ENCODE measurements at places on chromosomes 3 and 15.

DNA sequence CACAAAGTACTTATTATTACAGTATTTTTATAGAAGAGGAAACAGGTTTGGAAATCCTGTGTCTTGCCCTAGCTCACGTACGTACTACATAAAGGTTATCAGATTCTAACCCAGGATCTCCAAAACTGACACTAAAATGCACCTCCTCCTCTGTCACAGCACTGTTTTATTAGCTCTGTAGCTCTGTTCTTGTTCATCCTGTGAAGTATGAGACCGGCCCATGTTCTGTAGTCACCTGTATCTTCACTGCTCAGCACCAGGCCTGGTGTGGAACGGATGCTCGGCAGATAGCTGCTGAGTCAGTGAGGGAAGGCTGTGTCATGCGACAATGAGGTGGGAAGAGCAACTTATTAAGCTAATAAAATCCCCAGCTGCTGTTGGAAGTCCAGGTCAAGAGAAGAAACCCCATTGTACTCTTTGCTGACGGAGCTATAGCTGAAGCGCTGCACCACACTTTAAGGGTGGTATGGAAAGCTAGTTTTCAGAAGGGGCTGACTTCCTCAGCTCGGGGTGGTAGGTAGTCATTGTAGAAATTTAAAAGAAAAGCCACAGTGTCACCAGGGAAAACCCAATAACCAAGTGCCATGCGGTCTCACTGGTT lies 22.8 kb downstream of the BCL2A1 start:
- DNase-seq: no peak

- DNase-seq: no peak
Observed at GRCh38 chr3:37905987-37906674, 44.5 kb downstream of the CTDSPL start.

- DNase-seq: no peak
Observed at GRCh38 chr15:50144341-50145120, 25.5 kb upstream of the ATP8B4 start.

DNA sequence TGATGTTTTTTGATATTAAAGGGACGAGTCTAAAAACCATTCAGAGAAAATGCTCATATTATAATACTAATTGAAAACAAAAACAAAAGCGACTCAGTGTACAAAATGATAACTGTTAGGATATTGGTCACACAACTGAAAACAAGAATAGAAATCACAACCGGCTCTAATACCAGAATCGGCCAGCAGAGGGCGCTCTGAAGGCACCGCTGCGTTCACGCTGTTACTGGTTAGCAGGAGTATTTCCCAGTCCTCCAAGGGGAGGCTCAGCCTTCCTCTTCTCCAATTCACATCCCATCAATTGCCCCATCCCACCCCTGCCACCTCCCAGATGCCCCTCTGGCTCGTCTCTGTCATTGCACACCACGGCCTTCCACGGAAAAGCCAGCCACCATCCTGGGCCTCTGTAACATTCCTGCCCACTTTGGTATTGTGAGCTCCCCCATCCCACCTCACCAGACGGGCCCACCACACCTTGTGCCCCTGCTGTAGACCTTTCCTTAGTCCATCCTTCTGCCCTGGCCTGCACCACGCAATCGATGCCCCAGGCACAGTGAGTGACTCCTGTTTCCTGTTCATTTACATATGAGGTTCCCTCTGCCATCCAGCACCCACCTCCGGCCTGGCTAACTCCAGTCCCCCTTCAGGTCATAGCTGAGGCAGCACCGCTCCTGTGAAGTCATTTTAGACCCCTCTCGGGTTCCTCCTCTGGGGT lies 8.5 kb downstream of the FAM107A start:
- peak; percentile 38 for DNase-seq

DNA sequence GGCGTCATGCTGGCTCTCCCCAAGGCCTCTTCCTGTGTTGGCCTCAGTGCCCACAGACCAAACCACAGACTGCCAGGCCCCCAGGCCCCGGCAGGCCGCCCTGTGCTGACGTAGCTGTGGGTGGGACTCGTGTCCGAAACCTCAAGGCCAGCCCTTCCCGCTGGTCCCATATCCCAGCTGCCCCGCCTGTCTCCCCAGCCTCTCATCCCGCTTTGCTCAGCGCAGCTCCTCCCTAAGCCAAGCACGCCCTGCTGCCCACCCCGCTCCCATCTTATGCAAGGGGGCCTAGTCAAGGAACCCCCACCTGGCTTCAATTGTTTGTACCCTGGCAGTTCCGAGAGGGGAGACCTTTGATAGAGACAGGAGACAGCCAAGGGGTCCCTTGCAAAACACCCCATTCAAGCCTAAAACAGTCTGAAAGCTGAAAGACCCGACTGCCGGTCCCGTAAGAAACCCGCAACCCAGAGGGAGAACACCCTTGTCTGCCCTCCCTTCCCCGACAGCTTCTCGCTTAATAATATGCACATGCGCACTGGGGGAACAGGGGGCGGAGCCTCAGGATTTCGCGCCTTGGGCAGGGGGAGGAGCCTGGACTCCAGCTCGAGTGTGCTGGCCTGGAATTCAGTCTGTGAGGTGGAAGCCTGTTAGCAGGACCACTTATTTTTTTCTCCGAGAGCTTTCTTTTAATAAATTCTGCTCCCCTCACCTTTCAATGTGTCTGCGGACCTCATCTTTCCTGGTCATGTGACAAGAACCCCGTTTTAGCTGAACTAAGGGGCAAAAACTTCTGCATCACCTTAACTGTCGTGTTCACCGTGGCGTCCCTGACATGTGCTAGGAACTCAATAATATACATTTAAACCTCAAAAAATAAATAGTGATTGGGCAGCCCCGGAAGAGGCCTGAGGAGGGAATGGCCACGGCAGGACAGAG lies 17.2 kb downstream of the TNFAIP8L3 start:
- no peak for DNase-seq

DNA sequence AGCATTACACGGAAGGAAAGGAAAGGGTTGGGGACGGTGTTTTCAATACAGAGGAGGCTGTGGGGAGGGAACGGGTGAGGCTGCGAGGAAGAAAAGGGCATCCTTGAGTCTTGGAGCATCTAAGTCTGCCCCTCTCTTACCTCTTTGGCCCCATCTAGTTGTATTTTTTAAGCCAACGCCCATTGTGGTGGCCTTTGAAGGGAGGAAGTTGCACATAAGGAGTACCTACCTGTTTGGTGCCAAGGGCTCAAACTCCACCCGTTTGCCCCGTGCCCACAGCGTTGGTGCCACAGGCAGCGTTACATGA lies 146.1 kb upstream of the UMPS start:
- no peak for DNase-seq

DNA sequence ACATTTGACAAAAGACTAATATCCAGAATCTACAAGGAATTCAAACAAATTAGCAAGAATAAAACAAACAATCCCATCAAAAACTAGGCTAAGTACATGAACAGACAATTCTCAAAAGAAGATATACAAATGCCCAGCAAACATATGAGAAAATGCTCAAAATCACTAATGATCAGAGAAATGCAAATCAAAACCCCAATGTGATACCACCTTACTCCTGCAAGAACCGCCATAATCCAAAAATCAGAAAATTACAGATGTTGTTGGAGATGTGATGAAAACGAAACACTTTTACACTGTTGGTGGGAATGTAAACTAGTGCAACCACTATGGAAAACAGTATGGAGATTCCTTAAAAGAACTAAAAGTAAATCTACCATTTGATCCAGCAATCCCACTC lies 79.4 kb downstream of the SNTN start:
- no peak for DNase-seq

DNA sequence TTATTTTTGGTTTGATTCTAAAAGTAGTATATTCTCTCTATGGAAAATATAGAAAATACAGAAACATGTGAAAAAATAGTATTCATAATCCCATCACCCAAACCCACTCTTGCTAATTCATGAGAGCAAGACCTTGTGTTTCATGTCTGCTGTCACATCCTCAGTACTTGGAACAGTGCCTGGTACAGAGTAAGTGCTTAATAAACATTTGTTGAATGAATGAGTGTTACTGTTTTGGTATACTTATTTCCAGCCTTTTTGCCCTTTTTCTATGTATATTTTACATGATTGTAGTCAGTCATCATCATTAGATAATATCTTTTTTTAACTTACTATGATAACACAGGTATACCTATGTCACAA lies 59.3 kb downstream of the IL16 start:
- DNase-seq: no peak

GRCh38 chr3:107913701-107914100 lies 177.1 kb downstream of the CD47 start:
- DNase-seq: no peak

DNA sequence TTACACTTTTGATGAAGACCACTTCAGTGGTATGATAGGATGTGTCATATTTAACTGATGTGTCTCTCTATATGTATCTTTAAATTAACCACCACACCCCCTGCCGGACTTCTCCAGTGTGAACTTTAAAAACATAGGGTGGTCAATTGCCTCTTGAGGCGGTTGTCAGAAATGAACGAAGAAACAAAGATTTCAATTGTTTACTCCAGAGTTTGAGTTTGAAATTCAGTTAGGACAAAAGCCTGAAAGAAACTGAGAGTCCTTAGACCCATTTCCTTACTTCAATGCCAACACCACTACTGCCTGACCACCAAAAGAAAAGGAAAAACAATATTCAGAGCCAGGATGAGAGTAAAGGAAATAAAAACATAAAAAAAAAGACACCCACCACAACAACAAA lies 40.2 kb downstream of the VGLL3 start:
- DNase-seq: no peak

GRCh38 chr3:117145677-117146076 lies 436.1 kb downstream of the TUSC7 start:
- no peak for DNase-seq

- DNase-seq: no peak
Observed at GRCh38 chr3:14092464-14092863, 32.2 kb downstream of the CHCHD4 start.

DNA sequence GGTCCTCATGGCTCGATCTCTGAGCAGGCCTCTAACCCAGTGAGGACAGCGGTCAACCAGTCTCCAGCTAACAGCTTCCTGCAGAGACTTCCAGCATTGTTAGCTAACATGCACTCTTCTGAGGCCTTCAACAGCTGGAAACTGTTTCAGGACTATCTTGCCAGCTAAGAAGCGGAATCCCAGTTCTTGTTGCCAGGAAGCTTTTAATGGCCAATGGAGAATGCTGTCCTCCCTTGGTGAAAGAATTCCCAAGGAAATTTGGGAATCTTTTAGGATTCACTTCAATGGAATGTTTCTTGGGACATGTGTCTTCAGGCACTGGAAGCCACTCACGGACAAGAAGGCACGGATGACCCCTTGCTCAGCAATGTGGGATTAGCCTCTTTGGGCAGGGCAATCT lies 91.7 kb downstream of the CEMIP start:
- DNase-seq: no peak

DNA sequence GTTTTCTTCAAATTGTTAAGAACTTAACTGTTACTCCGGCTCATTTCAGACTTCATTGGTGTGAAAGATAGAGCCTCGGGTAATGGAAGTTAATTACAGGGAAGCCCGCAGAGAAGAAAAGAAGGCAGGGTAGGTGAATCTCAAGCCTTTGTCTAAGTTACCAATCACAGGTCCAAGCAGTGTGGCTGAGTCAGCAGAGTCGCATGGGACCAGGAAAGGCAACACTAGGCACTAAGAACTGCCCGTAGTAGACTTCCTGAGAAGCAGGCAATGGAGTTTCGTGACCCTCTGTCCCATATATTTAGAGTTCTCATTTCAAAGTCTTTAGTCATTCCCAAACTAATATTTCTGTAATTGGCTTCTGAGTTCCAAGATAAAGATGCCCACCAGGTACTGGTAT lies 122.9 kb upstream of the STT3B start:
- DNase-seq: no peak

DNA sequence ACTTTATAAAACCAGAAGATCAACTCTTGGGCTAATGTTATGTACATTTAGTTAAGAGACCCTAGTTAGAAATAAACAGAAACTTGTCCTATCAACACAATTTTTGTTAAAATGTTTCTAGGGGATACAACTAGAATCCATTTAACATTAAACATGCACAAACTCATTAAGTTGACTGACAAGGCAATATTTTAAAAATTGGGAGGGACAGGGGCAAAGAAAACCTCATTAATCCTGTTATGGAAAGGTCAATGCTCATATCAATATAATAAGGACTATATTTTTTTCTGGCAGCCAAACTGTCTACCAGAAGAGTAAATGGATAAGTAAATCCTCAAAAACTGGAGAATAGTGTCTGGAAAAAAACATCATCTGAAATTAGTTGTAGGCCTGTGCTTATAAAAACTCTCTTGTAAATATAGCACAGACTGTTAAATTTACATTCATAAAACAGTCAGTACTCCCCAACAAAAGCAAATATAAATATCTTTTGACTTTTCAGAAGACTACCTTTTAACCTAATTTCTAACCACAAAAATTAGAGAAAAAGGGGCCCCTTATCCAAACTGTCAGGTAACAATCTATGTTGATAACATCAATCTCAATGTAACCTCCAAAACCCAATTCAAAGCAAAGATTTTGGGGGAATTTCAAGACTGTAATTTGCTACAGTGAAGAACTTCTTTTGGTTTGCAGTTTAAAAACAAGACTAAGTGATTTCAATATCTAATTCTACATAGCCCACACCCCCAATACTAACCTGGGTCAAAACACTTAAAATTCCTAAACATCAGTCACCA lies 4.2 kb downstream of the TRA2B start:
- DNase-seq: no peak

DNA sequence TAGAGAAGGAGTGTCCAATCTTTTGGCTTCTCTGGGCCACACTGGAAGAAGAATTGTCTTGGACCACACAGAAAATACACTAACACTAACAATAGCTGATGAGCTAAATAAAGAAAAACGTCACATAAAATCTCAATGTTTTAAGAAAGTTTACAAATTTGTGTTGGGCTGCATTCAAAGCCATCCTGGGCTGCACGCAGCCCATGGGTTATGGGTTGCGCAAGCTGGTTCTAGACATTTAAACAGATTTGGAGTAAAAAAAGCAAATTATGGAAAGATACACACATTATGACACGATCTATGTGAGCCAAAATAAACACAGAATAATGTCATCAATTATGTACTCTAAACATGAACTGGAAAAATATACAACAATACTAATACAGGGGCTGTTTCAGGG lies 703.3 kb upstream of the LMCD1 start:
- no peak for DNase-seq

- no peak for DNase-seq
Observed at GRCh38 chr3:138097192-138098172, 17.9 kb downstream of the DZIP1L start.

GRCh38 chr3:44060164-44060563 lies 181.5 kb upstream of the TOPAZ1 start:
- no peak for DNase-seq

DNA sequence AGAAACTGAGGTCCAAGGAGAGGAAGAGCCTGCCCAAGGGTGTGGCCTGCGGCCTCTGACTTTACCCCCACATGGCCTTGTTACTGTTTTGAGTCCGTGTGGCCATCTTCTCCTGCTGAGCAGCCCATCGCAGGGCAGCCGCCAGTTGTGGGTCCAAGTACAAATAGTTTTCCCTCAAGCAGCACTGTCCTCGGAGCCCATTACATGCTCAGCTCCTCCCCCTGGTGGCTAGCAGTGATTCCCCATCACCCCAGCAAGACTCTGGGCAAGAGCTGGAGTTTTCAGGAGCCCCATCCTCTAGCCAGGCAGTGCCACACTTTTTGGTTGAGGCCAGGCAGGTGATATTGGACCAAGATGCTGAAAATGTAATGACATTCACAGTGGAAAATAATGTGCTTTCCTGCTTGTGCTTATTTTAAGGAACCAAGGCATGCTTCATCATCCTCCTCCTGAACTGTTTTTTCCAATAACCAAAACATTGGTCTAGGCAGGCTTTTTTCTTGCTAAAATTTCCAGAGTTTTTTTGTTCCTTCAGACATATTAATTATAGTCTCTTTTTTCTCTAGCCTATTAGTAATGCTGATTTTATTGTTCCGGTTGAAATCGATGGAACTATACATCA lies 23.2 kb upstream of the VILL start:
- peak; percentile 42 for DNase-seq
